ENCODE measurements at places on chromosomes 2 and 18. TPM values are rescaled to one million over a fixed set of nuclear protein-coding genes. Genes with fewer than 3 reads are reported as not detected.

DNA sequence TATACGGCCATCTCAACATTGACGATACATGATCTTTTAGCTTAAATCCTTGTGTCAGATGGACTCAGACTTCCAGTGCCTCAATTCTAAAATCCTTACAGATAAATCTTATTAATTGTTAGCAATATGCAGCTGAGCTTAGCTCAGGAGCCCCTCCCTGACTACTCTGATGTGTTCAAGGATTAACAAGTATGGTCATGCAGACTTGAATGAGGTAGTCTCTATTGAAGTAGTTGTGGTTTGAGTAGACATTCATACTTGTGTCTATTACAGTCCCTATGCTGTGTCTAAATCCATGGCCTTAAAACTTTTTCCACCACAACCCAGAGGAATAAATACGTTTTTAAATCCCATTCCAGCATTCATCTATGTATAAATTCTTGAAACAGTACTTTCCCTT is 119.5 kb downstream of the NUP35 start:
- DNase-seq = no peak

Gene CCDC74B
- total RNA-seq = 0.64 TPM

DNA sequence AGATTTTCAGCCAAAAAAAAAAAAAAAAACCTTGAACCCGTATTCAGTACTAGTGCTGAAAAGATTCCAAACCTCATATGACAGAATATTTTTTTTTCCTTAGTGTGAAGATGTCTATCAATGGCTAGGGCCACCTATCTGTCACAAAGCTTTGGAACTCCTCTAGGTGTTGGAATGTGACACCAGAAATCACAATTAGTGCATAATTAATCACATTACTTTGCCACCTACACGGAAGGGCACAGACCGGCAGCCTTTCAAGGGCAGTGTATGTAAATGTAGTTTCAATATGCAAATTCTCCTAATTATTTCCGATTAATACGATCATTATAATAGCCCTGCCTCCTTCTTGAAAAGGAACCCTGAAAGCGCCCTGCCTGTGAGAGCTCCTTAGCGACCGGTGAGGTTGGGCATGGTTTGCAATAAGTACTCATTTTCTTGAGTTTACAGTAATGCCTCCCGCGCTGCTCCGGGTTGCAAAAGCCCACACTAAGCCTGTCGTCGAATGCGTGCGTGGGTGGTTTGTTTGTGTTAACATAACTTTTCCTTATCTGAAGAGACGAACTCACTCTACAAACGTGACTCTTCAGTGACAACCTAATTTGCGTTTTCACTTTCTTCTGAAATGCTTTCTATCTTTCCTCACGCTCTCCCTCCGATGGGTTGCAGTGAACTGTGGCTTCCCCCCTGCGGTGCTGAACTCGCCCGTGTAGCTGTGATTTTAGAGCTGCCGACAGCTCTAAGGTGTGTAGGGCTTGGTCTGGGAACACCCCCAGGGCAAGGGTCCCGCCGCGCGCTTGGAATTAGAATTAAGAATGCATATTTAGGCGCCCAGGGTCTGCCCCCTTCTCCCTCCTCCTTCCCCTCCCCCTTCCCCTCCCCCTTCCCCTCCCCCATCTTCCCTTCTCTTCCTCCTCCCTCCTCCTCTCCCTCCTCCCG is 765 bp upstream of the ID2 start:
- DNase-seq = no peak

Gene VSNL1
- total RNA-seq = 88.3 TPM

Gene SIX3
- total RNA-seq = not detected

DNA sequence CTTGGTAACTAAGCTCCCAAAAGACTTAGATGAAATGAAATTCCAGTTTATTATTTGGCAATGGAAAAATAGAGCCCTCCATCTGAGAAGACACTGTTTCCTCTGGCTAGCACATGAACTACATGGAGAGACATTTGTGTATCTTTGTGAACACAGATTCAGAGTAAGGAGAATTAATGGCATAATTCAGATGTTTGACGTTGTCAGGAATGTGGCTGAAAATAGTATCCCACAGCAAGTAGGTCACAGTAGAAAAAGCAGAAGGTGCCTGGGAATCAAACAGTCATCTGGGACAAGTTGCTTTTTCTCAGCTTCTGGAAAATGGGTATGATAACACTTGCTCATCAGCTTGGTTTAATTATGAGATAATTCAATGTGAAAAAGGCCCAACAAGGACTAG is 288.6 kb downstream of the PTPRM start:
- DNase-seq = no peak

Measured in esophagus squamous epithelium (tissue), 5 donors.